ENCODE measurements at places on chromosomes 12 and 14.

GRCh38 chr14:21768116-21768874 lies 94.7 kb upstream of the OR4E1 start:
- DNase-seq: peak; percentile 15

- DNase-seq: no peak
Measured at GRCh38 chr12:92537290-92537960, 165.4 kb upstream of the PLEKHG7 start.

GRCh38 chr12:122021822-122022392 lies at the start of gene BCL7A:
TSS of gene BCL7A (plus strand) at chr12:122021884. CDS start at chr12:122022092, 208 bp downstream.
- peak; percentile 52 for DNase-seq

DNA sequence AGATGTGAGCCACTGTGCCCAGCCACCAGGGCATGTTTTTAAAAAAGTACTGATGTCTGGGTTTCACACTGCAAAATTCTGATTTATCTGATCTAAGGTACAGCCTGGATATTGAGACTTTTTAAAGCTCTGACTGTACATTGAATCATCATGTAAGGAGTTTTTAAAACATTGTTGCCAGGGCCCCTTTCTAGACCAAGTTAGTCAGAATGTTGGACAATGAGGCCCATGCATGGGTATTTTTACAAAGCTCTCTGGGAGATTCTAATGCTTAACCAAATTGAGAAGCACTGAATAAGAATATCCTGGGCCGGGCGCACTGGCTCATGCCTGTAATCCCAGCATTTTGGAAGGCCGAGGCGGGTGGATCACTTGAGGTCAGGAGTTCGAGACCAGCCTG lies 16.7 kb downstream of the TMEM19 start:
- DNase-seq: no peak

GRCh38 chr12:59708064-59708463 lies 112.2 kb downstream of the SLC16A7 start:
- no peak for DNase-seq

DNA sequence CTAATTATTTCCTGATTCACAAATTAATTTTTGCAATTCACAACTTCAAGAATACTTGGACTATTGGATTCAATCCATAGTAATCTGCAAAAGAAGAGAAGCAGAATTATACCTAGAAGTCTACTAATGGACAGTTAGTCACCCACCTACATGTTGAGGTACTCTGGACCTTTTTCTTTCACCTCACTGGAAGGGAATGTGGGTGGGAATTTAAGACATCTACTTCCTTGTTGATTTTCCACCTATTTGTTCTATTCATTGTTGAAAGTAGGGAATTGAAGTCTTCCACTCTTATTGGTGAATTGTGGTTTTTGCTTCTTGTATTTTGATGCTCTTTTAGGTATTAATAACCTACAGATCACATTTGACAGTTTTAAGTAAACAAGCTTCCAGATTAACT lies 11.0 kb downstream of the RESF1 start:
- no peak for DNase-seq
